ENCODE measurements at places on chromosomes 7 and 10.

- DNase-seq = no peak
Observed at GRCh38 chr10:122441961-122442360, 12.5 kb upstream of the ARMS2 start.

DNA sequence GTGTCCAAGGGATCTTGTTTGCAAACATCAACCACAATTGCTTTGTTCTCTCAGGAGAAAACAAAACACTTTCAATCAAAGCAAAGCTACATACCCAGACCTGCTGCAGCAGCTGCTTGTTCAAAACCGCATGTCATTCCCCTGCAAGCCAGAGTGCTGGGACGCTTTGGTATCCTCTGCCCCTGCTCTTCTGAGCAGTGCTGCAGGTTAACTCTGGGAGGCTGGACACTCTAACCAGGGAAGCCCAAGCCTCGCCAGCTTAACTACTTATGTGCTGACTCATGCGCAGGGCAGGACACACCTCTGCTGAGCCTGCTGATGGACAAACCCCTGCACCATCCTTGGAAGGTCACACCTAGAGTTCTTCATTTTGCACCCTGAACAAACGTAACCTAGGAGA, 28.2 kb upstream of the ASAH2 start:
- no peak for DNase-seq

GRCh38 chr10:93703066-93703465, 674 bp upstream of the FRA10AC1 start:
- DNase-seq = no peak

GRCh38 chr7:133502498-133502897, 249.6 kb downstream of the EXOC4 start:
- no peak for DNase-seq

- no peak for DNase-seq
Observed at GRCh38 chr10:61464461-61465170, 11.4 kb upstream of the TMEM26 start.

- DNase-seq = no peak
Observed at GRCh38 chr10:29009464-29009863, 279.4 kb upstream of the LYZL1 start.

DNA sequence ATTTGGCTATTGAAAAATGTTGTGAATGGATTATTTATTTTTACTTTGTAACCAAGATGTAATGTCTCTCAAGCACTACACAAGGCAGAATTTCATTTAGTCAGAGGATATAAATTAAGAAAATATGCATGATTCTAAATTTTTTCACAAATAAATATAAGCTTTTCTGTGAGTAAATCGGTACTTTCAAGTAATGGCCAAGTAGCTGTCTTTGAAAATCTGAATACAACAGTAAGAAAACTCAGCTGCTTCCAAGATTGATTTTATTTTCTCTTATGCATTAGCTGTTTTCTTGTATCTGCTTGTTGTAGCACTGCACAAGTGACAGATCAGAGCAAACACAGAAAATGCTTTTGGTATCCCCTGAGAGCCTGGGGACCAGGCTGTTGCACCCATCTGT, 998.5 kb upstream of the GHITM start:
- DNase-seq = no peak

DNA sequence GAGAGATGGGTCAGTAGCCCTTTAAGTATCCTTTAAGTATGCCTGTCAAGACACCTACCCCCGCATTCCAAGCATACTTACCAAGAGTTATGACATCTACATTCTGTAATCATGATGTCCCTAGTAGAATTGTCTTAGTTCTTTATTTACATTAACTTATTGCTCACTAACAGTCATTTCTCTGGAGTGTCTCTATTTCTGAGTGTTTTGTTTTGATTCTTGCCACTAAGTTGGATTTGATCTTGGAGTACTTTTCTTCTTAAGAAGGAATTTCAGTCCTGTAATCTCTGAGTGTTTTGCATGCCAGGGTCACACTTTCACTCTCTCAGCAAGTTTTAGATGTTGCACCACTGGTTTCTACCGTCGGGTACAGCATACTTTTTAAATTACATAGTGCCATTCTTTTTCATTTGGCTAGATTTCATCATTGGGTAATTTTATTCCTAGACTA, 1053.9 kb downstream of the KCNMA1 start:
- no peak for DNase-seq

GRCh38 chr10:58782876-58783851, 270.5 kb downstream of the BICC1 start:
- no peak for DNase-seq

DNA sequence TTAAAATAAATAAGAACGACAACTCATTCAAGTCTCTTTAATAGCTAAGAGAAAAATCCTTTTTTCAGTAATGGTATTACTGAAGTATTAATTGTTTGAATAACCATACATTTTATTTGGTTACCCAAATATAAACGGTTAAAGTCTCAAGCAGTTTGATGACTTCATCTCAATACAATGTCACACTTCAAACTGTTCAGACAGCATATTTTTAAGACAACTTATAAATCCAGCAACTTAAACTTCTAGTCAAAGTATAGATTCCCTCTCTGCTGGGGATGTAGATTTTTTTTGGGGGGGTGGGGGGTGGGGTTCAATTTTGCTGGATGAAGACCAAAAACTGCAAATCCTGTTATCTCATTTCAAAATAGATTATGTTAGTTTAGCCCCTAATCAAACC, 42.0 kb downstream of the GNA12 start:
- DNase-seq = no peak

GRCh38 chr10:91776266-91776665, 22.0 kb upstream of the TNKS2 start:
- no peak for DNase-seq

- no peak for DNase-seq
Observed at GRCh38 chr7:4093483-4093882, 588.6 kb upstream of the FOXK1 start.

- DNase-seq = peak; percentile 43
Observed at GRCh38 chr10:122267849-122268737, 3.0 kb upstream of the BTBD16 start.

DNA sequence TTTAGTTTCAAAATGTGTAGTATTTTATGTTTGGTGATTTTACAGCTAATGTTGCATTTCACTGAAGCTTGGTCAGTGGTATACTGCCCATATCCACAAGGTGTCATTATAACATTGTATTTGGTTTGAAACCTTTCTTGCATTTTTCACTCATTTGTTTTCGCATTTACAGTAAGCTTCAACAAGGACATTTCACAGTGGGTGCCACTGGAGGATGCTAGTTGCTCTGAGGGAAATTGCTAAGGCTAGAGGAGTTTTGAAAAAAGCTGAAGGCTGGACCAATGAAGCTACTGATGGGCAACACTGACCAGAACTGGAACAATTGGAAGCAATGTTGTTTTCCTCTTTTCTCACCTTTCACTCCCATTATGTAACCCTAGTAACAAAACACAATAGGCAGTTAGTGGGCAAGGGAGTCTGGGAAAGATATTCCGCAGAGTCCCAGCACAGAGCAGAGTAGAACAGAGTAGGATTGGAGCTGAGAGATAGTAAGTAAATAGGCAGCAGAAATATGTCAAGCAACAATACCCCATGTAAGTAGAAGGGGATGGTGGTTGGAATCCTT, 23.6 kb upstream of the SRI start:
- DNase-seq = no peak

DNA sequence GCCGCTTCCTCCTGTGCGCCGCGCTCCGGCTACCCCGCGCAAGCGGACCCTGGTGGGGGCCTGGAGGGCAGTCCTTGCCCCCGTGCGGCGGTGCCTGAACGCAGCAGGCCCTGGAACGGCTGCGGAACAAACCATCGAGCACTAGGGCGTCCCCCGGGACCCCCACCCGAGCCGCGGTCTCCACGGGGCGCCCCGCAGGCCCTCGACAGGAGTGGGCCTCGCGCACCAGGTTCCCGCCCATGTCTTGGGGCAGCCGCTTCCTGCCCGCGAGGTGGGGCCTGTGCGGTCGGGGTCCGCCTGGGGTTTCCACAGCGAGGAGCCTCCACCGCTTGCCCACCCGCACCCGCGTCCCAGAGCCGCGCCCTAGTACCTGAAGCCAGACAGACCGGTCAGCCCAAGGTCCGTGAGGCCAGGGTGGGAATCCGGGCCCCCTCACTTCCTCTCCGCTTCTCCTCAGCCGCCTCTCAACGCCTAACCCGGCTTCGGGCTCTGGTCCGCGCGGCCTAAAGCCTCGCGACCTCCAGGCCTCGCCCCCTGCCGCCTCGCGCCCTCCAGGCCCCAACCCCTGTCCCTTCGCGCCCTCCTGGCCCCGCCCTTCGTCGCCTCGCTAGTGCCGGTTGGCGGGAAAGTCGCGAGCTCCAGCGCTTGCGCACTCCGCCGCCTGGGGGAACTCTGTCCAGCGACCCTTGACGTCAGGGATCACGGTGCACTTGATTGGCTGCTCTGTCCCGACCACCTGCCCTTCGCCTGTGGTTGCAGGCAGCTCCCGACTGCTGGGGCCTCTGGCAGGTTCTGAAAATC, 7.0 kb upstream of the GBX1 start:
- DNase-seq = no peak
